Stimulated activated CD8-positive, alpha-beta memory T cell treated with anti-CD3 and anti-CD28 coated beads, Interleukin-4, amount 100 ng/mL, for 4 hours (primary cell): ENCODE measurements at places on chromosomes 11 and 22.

DNA sequence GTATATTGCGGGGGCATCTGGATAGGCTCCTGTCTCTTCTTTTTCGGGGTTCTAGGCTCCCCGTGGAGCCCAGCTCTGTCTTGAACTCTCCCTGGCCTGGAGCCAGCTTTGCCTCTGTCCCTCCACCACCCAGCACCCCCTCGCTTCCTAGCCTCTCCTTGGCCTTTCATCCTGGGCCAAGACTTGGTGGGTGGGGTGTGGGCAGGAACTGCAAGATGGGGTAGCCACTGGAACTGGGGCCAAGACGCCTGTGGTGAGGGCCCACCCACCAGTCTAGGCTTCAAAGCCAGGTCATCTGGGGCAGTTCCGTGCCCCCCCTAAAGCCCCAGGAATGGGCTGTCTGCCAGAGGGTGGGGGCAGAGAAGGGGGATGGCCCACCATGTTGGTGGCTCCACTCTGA is 1.7 kb upstream of the CRYBB1 start:
- no peak for DNase-seq

DNA sequence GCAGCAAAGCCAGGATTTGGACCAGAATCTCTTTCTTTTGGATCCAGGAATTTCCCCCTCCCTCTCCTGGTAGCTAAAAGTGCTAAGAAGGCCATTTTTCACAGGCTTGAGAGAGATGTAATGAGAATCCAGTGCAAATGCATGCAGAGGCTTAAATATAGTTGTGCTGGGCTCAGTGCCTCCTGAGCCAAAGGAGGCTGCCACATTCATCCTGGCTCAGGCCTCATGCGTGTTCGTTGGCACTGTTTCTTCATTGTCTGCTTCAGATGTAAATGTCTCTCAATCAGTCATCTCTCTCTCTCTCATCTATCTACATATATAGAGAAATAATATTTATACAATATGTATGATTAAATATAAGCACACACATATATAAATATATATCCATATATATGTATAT is 83.6 kb downstream of the INSC start:
- DNase-seq = no peak

DNA sequence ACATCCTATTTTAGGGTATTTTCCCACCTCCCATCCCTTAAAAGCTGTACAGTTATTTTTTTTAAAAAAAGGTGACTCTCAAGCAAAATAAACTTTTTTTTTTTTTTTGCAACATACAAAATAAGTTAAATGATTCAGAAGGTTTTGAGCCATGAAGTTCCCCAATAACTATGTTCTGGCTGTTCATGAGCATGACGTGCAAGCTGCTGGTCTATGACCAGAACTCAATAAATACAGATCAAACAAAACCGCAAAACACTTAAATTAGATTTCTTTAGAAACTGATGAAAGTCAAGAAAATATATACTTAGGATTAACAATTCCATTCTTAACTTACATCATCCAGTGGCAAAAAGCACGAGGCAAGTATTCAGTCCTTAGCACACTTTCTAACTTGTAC is 24.1 kb upstream of the CLNS1A start:
- no peak for DNase-seq

DNA sequence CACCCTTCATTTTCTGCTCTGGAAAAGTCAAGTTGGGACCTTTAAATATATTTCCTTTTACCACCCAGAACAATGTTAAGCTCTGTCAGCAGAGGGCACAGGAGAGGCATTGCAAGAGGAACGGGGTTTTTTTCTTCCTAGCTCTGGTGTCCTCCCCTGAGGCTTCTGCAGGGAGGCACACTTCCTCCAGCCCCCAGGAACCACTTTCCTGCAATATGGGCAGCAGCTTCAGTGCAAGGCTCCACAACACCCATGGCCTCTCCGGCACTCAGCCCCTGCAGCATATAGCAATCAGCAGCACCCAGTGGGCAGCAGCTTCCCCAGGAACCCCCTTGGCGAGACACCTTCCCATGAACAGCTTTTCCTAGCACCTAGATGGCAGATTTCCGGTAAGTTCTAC is 101.4 kb downstream of the SYT9 start:
- DNase-seq = no peak

DNA sequence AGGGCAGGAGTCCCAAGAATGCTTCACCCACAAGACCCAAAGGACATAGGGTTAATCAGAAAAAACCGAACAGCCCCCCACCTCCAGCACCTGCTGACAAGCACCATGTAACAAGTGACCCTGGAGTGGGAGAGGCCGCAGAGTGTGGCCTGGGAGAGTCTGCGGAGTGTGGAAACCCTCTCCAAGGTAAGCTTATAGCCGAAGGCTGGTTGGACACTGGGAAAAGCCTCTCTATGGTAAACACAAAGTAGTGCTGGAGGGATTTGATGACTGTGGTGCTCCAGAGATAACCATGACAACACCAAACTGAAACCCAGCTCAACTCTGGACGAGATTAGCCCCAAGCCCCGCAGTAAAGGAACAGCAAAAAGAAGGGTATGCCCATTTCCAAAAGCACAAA is 19.2 kb downstream of the ASCL2 start:
- DNase-seq = no peak

DNA sequence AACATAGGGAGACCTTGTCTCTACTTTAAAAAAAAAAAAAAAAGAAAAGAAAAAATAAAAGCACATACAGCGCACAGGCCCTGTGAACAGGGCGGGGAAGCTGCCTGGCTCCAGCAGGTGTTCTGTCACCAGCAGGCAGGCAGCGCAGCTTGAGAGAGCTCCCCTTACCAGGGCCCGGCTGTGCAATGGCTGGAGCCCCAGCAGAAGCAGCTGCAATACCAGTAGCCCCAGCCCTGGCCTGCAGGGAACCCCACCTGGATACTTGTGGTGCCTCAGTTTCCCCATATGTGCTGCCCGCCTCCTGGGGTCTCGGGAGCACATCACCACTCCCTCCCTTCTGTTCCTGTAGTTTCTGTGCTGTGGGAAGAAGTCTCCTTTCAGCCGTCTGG is 12.3 kb downstream of the TSPAN32 start:
- no peak for DNase-seq

- DNase-seq = no peak
These were observed 103.1 kb downstream of the MPPED2 start for GRCh38 chr11:30483056-30483455.
